CD4-positive, alpha-beta T cell treated with Interleukin-10 for 1 hour (primary cell): ENCODE measurements at places on chromosomes 16 and 17.

DNA sequence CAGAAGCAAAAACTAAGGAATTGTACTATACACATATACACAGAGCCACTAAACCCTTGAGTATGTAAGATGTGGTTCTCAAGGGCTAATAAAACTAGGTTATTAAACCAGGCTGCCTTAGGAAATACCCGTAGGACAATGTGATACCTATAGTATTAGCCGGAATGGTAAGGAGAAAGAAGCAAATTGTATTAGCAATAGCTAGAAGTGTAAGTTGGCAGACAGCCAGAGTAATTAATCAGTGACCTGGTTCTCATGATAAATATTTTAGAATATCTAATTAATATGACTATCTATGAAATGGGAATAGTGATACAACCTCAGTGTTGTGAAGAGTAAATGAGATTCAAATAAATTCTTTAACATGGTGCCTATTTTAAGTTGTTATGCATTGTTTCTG is 18.6 kb downstream of the GDPD1 start:
- no peak for DNase-seq

- DNase-seq: no peak
Measured at GRCh38 chr16:85010446-85010930, 847 bp downstream of the ZDHHC7 start.

DNA sequence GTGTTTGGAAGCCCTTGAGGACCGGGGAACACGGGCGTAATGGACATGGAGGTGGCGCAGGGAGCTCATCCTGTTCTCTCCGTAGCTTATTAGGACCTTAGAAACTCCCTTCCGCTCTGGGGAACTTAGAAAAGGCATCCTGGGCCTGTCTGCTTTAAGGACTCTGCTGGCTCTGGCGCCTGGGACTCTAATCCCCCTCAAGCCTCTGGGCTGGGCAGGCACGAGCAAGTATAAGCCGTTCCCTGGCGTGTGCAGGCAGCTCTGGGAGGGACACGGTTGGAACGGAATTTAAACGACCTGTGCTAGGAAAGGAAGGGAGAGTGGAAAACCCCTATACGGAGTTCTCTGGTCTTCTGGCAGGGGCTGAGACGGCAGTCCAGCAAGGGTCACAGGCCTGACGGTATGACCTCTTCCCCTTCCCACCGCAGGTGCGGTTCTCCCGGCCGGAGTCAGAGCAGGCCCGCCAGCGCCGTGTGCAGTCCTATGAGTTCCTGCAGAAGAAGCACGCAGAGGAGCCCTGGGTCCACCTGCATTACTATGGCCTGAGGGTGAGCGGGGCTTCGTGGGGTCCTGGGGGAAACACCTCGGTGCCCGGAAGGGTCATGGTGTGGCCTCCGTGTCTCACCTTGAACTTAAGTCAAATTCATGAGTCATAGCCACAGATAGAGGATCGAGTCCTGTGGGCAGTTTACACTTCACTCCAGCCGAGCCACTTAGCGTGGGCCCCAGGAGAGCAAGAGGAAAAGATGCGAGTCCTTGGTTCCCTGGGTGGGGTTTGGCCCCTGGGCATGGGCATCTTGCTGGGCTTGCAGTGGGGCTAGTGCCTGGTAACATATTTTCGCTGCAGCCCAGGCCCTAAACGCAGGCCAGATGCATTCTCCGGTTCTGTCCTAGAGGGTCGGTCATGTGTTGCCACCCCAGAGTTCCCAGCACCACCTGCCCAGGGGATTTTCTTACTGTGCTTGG is 17.7 kb downstream of the POLR3E start:
- no peak for DNase-seq

DNA sequence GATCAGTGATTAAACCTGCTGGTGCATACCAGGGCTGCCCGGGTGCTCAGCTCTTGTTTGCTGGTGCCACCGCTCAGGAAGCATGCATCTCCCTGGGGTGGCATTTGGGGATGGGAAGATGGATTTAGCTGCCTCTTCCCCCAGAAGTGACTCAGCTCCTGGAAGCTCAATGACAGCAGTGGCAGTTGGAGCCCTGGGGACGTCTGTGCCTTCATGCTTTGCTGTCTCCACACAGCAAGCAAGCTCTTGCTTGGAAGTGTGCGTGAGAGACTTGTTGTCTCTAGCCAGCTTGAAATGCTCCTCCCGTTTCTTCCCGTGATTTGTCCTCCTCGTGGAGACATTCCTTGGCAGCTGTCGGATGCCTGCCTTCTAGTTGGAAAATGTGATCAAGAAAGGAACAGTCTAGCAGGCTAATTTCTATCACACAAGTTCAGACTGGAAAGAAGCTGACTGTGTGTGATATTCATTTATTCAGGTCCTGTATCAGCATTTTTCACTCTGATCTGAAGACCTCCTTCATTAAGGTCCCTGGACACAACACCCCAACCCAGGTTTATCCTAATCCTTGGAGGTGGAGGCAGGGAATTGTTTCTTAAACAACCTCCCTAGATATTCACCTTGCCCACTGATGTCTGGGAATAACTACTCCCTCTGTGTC is 73.0 kb downstream of the BMERB1 start:
- no peak for DNase-seq

GRCh38 chr16:4548124-4548523 is 8.0 kb upstream of the C16orf96 start:
- no peak for DNase-seq

- no peak for DNase-seq
Measured at GRCh38 chr17:32859857-32860525, 16.9 kb downstream of the MYO1D start.

GRCh38 chr17:17060001-17060922 is 18.0 kb downstream of the MPRIP start:
- no peak for DNase-seq

GRCh38 chr16:74999219-74999608 is 390 bp downstream of the ZNRF1 start:
- peak; percentile 44 for DNase-seq

DNA sequence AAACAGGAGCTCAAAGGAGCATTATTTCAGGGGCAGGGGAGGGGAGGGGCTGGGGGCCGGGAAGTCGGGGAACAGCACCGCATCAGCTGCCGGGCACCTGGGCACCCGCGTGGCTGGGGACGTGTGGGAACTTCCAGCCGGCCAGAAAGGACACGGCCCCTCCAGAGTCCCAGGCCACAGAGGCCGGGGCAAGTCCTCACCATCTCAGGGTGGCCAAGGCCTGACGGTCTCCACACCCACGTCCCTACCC is 1.1 kb downstream of the PGAP6 start:
- no peak for DNase-seq

- DNase-seq: no peak
Measured at GRCh38 chr16:58418601-58419000, 26.3 kb downstream of the GINS3 start.

DNA sequence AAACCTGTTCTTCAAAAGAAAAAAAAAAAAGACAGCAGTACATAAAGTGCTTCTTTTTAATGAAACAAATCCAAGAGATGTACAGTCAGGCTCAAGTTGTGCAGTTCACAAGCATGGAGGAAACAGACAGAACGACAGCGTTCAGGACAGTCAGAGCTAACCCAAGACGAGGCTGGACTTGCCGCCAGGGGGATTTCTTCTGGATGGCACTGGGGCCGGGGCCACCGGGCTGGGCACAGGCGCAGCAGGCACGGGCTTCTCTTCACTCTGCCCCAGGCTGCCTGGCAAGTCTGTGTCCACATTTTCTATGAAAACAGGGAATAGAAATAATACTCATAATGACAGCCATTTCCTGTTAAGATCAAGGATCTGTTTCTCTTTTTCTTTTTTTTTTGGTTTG is 4.4 kb upstream of the NT5C start:
- no peak for DNase-seq

GRCh38 chr17:42111265-42111636 is 1.3 kb downstream of the DHX58 start:
- no peak for DNase-seq

GRCh38 chr16:15572329-15573001 is 70.5 kb downstream of the MARF1 start:
- no peak for DNase-seq

GRCh38 chr17:67666710-67667109 is 51.0 kb upstream of the NOL11 start:
- DNase-seq: no peak

DNA sequence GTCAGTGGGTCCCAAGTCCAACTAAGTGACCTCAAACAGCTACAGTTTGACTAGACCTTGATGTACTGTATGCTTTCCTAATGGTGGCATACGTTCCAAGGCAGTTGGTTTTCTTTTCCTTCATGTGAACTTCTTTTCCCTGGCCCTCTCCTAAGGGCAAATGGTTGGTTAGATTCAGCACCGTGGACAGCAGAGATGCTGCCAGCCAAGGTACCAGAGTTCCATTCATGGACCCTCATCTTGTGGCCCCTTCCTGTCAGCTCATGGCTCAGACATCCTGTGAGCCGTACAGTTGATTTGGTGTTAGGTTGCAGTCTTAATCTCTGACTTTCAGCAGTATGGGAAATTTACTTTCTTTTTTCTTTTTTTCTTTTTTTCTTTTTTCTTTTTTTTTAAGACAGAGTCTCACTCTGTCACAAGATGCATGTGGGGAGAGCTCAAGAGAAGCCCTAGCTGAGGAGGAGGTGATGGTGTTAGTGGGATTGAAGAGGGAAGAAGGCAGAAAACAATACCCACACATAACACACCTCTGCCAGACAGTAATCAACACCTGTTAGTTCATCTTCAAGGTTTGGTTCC is 122.4 kb downstream of the USP31 start:
- no peak for DNase-seq

GRCh38 chr17:27504188-27504995 is 48.1 kb downstream of the KSR1 start:
- no peak for DNase-seq

- no peak for DNase-seq
Measured at GRCh38 chr17:18115517-18115916, 7.0 kb downstream of the MYO15A start.

DNA sequence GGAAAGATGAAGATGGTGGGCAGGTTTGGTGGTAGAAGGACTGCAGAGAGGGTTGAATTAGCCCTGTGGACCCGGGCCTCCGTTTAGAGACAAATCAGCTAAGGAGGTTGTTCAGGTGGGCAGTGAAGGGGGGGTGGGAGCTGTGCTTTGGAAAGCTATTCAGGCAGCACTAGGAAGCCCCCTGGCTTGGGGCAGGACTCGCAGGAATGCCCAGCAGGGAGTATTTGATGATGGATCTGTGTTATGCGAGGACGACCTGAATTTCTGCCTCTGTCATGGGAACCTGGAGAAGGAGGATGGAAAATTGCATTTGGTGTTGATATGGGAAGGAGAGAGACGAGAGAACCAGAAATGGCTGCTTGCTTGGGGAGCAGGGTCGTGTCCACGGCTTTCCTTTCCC is 3.5 kb downstream of the SPDYE4 start:
- DNase-seq: no peak

DNA sequence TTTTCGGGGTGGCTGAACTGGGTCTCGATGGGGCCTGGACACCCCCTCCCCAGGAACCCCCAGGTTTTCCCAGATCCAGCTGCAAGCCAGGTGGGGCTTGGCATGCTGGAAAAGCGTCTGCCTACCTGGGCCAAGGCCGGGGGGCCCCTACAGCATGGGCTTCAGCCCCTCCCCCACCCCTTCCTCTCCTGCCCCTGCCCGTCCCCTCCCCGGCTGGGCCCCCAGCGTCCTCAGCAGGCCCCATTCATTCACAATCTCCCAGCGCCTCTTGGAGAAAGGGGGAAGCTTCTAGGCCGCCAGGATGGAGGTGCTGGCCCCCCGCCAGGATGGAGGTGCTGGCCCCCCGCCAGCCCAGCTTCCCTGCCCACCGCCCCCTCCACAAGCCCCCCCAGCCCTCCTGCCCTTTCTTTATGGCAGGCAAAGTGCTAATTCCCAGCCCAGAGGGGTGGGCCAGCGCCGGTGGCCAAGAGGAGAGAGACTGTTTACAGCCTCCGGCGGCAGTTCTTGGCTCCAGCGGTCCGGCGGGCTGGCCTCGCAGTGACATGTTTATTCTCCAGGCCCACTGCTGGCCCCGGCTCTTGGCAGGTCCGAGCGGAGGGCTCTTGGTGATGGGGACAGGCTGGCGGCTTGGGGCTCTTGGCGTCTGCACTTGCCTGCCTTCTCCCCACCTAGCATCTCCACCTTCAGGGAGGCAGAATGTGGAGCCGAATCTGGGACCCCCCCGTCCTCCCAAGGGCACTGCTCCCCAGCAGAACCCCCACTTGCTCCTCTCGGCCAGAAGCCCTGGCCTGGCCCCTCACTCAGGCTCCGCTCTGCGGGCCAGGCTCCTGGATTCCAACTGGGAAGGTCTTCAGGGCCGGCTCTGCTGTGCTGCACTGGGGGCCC is 94.4 kb upstream of the CIBAR2 start:
- DNase-seq: no peak

- no peak for DNase-seq
Measured at GRCh38 chr16:17269439-17269838, 201.3 kb downstream of the XYLT1 start.

GRCh38 chr16:23917621-23918020 is 81.8 kb downstream of the PRKCB start:
- no peak for DNase-seq

DNA sequence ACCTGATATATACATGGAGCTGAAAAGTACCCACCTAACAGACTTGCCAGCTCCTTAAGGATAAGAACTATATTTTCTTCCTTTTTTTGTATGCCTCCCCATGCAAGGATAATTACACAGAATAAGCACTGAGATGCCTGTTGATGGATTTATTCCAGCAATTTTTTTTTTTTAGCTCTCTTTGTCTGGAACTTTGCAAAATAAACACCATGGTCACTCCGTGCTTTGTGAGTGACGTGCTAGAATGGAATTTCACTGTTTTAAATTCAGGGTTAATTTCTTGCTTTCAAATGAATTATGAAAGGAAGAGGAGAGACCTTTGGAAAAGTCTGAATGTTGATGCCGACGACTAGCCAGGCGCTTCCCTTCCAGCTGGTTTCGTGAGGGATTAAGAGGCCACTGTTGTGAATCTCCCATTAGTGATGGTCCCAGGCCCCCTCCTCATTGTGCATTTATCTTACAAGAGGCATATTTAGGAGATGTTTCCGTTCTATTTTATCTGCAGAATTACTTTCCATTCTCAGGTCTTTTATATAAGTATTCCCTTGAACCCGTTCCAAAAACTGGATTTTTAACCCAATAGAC is 529.1 kb downstream of the WWOX start:
- no peak for DNase-seq

DNA sequence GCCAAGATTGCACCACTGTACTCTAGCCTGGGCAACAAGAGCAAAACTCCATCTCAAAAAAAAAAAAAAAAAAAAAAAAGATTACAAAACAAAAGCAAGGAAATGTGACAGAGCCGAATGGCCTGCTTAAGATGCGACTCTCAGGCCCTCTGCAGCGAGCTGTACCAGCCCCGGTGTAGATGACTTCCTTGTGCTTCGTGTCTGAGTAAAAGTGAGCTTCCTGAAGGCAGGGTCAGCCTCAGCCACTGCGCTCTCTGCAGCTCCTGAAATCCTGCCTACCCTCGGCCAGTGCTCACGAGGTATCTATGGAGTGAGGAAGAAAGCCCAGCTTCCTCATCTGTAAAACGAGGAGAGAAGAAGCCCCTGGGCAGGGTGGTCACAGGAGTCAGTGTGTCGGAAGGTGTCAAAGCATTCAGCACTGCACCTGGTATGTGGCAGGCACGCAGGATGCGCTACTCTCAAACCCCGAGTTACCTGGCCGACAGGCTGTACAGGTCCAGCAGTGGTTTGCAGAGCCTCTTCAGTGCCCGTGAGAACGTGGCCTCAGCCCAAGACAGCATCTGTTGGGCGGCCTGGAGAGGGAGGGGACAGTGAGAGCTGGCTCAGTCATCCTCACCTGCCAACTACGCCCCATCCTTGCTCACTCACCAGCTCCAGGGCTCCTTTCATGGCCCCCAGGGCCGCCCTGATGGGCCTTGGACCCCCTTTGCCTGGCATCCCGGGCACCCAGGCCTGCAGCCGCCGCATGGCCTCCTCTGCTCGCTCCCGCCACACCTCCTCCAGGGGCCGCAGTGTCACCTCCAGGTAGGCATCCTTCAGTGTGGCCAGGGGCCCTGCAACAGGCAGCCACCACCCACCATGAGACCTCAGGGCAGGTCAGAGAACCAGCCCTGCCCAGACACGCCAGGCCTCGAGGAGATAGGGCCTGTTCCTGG is 44.6 kb downstream of the RMI2 start:
- DNase-seq: no peak
